WTC11 (cell line): ENCODE measurements at places on chromosomes 1 and 21.

GRCh38 chr1:154786804-154787570 is 83.1 kb downstream of the KCNN3 start:
- no peak for DNase-seq

DNA sequence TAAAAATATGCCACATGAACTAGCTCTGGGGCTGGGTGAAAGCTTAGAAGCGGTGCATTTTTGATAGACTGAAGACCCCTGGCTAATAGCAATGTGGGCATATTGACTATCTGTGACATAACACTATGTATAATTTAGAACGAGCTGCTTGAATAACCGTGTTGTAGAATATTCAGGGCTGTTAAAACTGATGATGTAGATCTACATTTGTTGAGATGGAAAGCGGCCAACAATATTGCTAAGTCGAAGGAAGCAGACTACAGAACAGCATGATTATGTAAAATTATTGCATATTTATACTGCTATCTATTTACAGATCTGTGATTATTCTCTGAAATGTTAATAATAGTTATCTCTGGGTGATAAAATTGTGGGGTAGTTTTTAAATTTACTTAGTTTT is 41.1 kb upstream of the BCL10 start:
- DNase-seq, result no peak

- DNase-seq, result no peak
These were observed 31.2 kb downstream of the GNPAT start for GRCh38 chr1:231272173-231272572.

DNA sequence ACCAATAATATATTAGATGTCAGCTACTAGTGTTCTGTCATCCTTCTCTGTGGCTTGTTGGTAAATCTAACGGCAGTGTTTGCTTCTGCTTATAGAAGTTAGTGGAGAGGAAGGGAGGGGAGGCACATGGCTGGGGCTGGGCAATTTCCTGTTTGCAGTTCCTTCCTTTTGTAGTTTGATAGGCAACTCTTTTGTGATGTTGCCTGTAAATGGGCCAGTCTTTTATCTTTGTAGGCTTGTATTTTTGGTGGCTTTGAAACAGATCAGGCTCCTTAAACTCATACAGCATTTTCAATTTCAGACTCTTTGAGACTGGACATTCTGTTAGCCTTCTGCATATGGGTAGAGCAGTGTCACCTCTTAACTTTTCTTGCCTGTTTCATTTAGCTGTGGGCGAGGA is 48.1 kb downstream of the CDC14A start:
- no peak for DNase-seq

GRCh38 chr1:55819011-55819410 is 603.8 kb upstream of the USP24 start:
- no peak for DNase-seq

GRCh38 chr21:19853061-19853460 is 1145.1 kb upstream of the NCAM2 start:
- no peak for DNase-seq

GRCh38 chr1:93704052-93704451 is 22.4 kb upstream of the BCAR3 start:
- DNase-seq, result no peak

DNA sequence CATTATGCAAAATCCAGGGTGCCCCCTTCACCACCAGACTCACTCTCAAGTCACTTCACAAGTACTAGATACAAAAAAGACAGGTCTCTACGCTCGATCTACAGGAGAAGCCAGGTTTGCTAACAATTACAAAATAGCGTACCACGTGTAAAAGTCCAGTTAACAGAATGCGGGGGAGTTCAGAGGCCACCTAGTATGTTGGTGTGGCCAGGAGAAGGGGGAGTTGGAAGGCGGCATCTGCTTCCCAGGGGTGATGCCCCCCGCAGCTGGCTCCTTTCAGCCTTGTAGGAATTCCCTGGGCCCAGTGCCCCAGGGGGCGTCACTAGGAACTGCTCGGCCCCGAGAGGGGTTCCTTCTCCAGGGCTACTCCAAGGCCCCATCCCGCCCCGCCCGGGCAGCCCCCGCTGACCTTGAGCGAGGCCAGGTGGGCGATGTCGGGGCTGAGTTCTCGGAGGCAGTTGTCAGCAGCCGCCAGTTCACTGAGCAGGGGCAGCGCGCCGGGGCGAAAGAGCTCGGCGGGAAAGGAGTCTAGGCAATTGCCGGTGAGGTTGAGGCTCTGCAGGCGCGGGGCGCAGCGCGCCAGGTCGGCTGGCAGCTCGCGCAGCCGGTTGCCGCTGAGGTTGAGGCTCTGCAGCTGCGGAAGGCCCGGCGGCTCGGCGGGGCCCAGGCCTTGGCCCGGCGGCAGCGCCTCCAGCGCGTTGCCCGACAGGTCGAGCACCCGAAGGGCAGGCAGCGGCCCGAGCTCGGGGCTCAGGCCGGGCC is 664 bp downstream of the LRRC47 start:
- DNase-seq, result no peak

DNA sequence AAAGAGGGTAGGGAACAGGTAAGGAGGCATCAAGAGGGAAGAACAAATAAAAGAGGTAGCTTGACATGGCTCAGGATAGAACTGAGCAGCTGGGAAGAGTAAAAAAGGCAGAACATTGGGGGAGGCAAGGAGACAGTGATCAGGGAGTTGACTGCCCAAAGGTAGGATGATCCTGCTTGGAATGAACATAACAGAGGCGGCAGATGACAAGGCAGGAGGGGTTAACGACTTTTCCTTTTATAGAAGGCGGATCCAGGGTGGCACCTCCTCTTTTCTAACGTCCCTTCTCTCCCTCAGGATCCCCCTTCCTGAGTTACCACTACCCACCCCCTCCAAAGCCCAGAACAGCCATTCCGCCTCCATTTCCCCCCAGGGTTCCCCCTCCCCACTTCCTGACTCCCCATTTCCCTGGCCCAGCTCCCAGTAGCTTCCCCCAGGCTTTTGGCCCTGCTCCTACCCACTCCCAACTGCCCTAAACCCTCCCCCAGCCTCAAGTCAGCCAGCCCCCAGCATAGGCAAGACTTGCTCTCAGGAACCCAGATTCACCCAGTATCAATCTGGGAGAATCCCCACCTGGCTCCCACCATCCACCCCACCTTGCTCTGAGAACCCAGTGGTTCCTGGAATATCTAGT is 769 bp upstream of the ADAMTS4 start:
- no peak for DNase-seq

- DNase-seq, result no peak
These were observed 85.6 kb upstream of the WNT4 start for GRCh38 chr1:22228505-22228911.

DNA sequence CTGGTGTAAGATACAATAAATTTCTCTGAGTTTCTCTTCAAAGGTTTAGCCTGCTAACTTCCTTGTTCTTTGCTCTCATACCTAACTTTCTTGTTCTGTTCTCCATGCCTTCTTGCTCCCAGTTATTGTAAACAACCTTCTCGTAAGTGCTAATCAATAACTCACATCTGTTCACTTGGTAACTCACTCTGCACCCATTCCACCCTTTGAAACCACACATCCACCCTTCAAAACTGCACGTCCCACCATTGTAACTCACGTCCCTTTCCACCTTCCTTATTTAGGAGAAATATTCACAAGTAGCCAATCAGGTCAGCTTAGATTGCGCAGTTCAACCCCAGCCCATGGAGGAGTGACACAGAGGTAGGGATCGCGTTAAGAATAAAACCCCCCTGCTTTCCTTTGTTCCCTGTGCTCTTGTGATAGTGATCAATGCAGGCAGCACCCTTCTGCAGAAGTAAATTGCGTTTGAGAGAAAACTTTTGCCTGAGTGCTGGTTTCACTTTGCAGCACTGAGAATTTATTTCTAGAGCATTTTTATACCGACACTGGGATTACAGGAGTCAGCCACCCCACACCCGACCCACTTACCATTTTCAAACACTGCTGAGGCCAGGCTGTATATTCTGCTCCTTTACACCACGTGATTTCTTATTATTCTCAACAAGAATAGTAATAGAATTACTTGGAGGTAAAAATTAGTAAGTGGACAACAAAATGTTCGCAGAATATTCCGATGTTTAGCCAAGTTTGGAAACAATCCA is 789.2 kb upstream of the RGS18 start:
- no peak for DNase-seq
